ENCODE measurements at places on chromosomes 13 and 19.

- DNase-seq = no peak
These were observed 336 bp downstream of the CD22 start for GRCh38 chr19:35329323-35329722.

GRCh38 chr19:18646535-18647370 lies 9.9 kb downstream of the KLHL26 start:
- no peak for DNase-seq

DNA sequence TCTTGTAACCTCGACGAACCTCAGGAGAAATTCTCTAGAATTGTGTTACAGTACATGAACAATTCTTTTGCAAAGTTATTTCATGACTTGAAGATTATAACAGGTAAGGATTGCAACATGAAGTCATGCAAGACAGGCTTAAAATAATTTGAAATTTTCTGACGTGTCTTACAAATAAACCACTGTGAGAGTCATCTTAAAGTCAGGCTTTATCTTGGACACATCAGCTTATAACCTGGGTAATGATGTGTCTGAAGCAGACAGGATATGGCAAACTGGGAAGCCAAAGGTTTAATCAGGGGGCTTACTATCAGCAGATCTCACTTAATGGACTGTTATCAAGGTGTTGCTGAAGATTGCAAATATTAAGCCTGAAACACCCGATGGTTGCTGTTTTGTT lies 407.8 kb downstream of the KLF5 start:
- DNase-seq = peak; percentile 26

DNA sequence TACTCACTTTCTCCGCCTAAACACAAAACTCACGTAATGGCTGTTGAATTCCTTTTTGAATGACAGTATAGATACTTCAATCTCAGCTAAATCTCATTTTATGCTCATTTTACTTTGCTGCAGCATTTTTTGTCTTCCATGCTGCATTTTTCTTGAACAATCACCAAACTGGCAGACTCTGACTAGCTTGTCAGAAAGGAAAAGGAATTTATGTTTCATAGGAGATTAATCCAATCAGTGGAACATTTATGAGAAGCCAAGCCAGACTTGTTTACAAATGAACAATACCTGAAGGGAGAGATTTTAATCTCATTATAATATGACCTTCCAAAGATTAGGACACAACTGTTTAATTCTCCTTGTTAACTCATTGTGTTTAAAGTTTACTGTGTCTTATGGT lies 1044.3 kb downstream of the DIAPH3 start:
- DNase-seq = no peak

DNA sequence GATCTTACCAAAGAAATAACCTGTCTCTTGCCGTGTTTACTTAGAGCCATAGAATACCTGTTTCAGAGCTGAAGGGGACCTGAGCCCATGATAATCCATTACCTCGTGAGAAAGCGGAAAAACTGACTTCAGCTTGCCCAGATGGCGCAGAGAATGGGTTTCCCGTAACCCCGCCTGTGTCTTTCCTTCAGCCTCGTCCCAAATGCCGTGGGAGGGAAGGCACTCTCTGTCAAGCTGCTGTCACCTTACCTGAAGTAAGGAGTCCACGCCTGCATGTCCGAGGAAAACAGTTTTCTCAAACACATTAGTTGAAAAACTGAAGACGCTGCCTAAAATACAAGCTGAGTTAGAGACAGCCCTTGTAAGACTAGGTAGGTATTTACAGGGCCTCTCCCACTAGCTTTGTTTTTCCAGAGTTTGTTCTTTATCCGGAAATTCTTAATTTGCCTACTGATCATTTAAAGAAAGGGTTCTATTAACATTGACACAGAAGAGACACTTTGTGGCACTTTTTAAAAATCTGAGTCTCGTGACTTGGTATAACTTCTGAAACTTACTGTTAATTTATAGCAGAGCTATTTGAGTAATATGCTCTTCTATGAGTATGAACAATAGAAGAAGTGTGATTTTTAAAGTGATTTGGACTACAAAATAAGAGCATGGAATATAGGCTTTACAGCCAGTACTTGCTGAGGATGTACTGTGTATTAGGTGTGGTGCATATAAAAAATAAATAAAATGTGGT lies 1.3 kb upstream of the INTS6 start:
- DNase-seq = no peak

DNA sequence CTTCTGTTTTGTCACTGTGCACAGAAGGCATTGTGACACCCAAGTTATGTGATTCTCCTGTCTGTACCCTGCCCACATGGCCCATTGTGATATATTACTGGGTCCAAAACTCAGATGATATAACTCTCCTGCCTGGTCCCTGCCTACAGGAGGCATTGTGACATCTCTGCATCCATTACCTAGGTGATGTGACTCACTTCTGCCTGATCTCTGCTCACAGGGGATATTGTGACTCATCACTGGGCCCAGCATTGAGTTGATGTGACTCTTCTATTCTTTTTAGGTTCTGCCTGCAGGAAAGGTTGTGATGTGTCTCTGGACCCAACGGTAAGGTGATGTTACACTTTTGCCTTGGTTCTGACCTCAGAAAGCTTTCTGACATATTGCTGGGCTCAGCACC lies 67.9 kb upstream of the ZNF724 start:
- DNase-seq = no peak

DNA sequence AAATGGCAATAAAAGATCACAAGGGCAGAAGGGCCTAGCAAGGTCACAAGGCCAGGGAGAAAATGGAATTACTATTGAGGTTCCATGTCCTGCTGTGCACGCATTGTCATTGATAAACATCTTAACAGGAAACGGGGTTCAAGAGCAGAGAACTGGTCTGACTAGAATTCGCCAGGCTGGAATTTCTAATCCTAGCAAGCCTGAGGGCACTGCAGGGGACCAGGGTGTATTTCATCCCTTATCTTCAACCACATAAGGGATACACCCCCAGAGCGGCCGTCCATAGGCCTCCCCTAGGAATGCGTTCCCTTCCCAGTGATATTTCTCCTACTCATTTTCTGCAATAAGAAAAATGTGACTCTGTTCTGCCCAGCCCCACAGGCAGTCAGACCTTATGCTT lies 19.5 kb downstream of the ERICH4 start:
- DNase-seq = no peak

GRCh38 chr13:80160110-80160509 lies 180.8 kb downstream of the SPRY2 start:
- no peak for DNase-seq

DNA sequence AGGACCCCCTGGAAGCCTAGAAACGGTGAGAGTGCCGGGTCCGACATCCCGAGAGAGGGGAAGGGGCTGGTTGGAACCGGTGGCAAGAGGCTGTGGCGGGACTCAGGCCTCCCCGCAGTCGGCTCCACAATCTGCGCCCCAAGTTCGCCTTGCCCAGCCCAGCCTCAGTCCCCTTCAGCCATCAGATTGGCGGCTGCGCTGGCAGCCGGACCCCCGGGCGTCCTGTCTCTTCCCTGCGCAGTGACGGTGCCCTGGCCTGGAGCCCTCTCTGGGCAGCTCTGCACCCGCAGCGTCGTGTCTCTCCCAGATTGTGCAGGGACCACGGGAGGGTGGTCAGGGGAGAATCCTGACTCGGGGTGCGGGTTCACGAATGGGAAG lies 315 bp downstream of the ZNF492 start:
- DNase-seq = no peak

GRCh38 chr13:23547000-23547590 lies 23.1 kb upstream of the TNFRSF19 start:
- DNase-seq = no peak

GRCh38 chr19:44823373-44823698 lies 14.4 kb downstream of the BCAM start:
- no peak for DNase-seq

- no peak for DNase-seq
These were observed 1209.7 kb upstream of the PCDH20 start for GRCh38 chr13:62625214-62625881.

- no peak for DNase-seq
These were observed 11.6 kb downstream of the CBY2 start for GRCh38 chr13:45713721-45714120.

DNA sequence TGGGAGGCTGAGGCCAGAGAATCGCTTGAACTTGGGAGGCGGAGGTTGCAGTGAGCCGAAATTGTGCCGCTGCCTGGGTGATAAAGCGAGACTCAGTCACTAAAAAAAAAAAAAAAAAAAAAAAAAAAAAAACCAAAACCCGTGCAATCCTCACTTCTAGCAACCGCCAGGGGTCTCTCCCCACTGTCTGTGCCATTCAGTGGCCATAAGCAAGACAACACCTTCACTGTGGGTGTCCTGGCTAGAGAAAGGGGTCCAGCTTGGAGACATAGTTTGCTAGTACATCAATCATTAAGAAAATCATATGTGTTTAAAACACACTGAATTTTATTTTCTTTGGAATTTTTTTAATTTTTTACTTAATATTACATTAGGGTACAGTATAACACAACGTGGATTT lies 68.2 kb downstream of the RASL11A start:
- DNase-seq = no peak

GRCh38 chr13:41785402-41786172 lies 175.3 kb downstream of the VWA8 start:
- DNase-seq = no peak

- no peak for DNase-seq
These were observed 27.1 kb upstream of the MYCBP2 start for GRCh38 chr13:77353995-77354394.

GRCh38 chr13:70544706-70545105 lies 436.5 kb upstream of the KLHL1 start:
- DNase-seq = no peak

Measured in epithelial cell of prostate (primary cell).